ENCODE measurements at places on chromosomes 3 and 15.

DNA sequence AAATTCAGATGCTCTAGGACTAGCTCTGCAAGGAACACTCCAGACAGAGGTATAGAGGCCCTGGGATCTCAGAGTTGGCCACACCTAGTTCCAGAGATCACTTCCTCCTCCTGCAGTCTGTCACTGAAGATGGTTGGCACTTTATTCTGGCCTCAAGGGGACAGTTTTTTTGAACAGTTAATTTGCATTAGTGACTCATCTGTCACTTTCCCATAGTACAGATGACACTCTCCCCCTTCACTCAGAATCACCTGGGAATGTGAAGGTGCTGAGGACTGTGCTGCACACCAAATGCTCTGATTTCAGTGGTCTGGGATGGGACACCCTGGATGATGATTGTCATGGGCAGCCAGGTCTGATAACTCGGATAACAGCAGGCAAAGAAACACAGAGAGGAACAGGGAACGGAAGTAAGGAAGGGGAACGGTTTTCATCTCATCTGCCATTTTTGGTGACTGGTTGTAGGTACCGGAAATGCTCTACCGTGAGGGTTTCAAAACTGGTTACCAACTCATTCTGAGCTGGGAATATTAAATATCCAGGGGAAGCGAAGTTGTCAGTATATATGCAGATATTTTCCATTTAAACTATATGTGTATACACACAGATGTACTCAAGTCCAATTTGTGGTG is 232.5 kb upstream of the ST8SIA2 start:
- DNase-seq: no peak

- DNase-seq: no peak
Observed at GRCh38 chr3:171881251-171881650, 38.1 kb downstream of the TMEM212 start.

DNA sequence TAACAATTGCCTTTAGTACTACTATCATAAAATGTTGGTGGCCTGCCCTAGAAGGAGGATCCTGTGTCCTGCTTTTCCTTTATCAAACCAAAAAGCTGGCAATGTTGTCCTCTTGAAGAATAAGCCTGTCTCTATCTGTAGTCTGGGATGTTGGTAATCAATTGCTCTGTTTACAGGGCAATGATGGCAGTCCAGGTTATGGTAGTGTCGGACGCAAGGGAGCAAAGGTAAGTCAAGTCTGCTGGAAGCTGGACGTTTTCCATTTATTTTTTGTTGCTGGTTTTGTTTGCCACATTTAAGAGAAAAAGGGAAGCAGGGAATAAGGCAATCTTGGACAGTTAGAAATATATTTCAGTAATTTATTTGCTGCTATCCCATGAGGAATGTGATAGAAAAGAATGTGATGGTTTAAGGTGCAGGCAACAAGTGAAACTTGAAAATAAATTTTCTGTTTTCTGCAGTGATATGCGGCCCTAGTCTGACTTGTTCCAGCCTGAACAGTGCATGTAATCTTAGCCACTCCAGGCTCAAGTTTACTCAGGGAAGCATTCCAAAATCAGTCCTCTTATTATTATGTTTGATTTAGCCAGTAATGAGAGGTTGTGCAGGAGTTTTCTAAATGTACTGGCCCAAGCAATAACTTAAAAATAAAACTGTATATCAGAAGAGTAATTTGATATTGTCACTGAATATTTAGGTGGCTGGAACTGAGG is 110.3 kb downstream of the COL6A6 start:
- DNase-seq: no peak

DNA sequence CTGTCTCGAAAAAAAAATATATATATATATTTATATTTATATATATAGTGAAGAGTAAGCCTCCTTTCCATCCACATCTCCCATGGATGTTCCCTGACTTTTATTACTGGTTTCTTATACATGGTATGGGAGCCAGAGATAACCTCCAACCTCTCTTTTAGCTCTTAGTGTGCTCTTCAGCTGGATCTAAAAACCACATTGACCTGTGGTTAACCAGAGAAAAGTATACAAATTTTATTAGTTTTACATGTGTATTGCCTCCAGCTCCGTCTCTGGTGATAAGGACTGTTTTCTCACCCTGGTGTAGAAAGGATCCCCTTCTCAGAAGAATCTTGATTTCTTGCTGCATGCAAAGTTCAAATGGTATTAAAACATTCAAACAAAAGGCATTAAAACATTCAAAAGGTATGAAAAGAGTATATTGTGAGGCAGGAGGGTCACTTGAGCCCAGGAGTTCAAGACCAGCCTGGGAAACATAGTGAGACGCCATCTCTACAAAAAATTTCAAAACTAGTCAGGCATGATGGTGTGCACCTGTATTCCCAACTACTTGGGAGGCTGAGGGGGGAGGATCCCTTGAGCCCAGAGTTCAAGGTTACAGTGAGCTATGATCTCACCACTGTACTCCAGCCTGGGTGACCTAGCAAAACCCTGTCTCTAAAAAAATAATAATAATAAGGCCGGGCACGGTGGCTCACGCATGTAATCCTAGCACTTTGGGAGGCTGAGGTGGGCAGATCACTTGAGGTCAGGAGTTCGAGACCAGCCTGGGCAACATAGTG is 13.5 kb upstream of the TTBK2 start:
- DNase-seq: no peak

DNA sequence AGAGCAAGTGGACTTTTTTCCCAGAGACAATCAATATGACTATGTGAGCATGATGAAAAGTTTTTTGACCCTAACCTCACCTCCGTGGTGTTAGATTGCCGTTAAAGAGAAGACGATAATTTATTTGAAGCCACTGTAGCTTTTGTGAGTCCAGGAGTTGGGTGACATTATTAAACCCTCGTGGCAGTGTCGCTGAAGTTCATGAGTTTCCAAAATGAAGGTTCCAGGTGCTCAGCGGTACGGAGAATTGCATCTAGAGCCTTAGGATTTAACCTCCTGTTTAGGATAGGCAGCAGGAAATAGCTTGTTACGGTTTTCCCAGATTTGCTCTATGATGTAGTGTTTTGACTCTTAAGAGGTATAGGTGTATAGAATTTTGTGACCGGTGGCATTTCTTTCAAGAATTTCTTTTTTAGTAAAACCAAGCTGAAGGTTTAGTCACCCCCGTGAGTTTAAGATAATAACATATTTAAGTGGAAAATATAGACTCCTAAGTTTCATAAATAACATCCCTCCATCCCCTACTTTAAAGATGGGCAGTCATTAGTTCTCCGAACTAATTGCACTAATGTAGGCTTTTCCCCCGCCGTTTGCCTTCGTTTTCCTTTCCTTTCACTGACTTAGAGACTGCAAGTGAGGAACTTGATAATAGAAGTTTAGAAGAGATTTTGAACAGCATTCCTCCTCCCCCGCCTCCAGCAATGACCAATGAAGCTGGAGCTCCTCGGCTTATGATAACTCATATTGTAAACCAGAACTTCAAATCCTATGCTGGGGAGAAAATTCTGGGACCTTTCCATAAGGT is 2.0 kb downstream of the SMC4 start:
- DNase-seq: no peak

- no peak for DNase-seq
Observed at GRCh38 chr3:71451060-71451459, 132.5 kb downstream of the FOXP1 start.

DNA sequence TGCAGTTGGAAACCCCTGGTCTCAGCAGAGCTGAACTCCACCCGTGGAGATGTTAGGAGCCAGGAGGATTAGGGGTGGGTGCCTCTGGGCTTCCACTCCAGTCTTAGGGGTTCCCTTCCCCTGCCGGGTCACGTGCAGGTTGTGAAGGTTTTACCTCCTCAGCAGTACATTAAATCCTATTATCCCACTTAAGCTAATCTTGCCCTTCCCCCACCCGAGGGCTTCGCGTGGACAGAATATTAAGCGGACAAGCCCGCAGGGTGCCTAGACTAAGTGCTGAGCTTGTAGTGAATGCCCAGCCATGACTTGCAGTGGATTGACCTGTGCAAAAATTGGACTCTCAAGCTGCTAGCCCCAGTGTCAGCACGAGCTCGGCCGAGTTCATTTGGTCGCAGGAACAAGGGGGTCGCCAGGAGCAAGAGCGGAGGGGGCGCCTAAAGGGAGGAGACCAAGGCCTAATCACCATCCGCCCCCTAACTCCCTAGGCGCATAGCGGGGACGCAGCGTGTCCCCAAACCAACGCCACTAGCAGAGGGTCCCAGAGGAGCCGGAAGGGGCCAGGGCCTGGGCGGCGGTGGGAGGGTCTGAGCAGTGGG is 498 bp upstream of the SEMA4B start:
- no peak for DNase-seq

Data from SW 1271 (cell line).